ENCODE measurements at places on chromosomes 1 and 21.

DNA sequence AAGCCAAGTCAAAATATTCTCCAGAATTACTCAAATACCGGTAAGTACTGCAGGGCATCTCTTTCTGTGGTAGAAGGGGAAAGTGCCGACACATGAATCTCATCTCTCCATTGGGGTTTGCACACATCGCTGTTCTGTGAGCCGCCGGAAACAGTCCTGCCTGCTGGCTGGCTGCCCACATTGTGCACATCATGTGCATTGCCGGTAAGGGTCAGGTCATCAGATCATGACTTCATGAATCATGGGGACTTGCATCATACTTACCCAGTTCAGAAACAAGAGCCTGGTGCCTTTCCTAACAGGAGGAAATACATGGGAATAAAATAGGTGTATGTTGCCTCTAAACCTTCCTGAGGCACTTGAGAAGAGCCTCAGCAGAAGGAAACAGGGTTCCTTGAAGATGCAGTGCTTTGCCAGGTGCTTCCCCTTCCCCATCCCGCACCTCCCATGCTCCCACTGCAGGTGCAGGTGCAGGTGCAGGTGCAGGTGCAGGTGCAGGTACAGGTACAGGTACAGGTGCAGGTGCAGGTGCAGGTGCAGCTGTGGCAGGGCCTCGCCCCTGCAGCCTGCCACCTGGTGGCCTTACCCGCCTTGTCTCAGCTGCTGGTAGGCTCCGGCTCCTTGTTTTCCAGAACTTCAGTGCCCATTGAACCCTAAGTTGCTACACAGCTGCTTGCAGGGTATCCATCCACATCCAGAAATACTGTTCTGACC is 26.5 kb downstream of the GPR137B start:
- peak; percentile 90 for DNase-seq

DNA sequence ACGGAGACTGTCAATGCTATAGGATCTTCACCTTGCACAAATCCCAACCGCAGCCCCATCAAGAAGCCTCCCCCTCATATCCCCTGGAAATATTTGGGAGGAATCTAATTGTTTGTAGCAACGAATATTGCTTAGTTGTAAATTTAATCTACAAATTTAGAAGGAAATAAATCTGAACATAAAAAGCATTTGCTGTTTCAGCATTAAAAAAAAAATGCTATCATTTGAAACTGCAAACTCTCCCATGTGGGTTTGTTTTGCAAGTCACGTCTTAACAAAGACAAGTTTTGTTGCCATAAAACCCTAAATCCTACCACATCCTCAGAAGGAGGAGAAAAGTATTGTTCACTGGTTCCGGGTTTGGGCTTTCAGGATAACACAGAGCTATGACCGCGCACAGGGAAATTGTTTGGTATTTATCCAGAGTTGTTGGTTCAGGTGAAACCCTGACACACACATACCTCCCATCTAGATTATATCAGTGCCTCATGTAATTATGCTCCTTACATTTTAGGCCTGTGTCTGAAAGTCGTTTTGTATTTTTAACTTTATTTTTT is 279.6 kb downstream of the TM2D1 start:
- no peak for DNase-seq

DNA sequence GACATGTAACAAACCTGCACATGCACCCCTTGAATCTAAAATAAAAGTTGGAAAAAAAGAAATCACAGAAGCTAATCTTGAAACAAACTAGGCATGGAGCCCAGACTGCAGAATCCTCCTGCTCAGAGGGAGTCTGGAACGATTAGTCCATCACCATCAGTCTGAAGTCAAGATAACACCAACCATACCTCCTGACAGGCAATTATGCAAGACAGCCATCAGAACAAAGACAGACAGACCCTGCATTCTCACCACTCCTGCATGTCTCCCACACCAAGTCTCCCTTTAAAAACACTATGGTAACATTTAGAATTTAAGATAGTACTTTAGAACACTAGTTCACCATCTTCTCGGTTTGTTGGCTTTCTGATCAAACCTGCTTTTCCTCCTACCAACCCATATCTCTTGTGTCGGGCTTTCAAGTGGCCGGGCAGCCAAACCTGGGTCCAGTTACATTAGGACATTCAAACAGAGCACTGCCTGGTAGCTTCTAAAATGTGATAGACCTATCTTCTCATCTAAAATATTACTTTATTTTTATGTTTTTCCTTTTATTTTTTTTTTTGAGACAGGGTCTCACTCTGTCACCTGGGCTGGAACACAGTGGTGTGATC is 10.1 kb downstream of the YARS1 start:
- DNase-seq: no peak

- no peak for DNase-seq
These were observed 63.9 kb downstream of the KCTD3 start for GRCh38 chr1:215631040-215631439.

GRCh38 chr1:37317870-37318467 is 156.4 kb upstream of the ZC3H12A start:
- no peak for DNase-seq
